ENCODE measurements at places on chromosomes 2 and 18.

- no peaks in the 10 kb centered on the region for H3K27me3 ChIP-seq
- no peak overlapping the region for H3K4me3 ChIP-seq
- no peaks in the 10 kb centered on the region for H3K36me3 ChIP-seq
- no peak for DNase-seq
Observed at GRCh38 chr2:22247466-22247865, 1123.7 kb downstream of the TDRD15 start.

- H3K36me3 ChIP-seq, result no peaks in the 10 kb centered on the region
- peaks cover 4% of the 10 kb centered on the region for H3K4me1 ChIP-seq
- H3K27me3 ChIP-seq, result no peaks in the 10 kb centered on the region
- no peak overlapping the region for H3K4me3 ChIP-seq
- DNase-seq, result no peak
Observed at GRCh38 chr2:127586136-127586535, 50.7 kb downstream of the MYO7B start.

- H3K4me1 ChIP-seq, result peaks cover 2% of the 10 kb centered on the region
- H3K36me3 ChIP-seq, result no peaks in the 10 kb centered on the region
- H3K4me3 ChIP-seq, result no peak overlapping the region
- no peak overlapping the region for H3K27ac ChIP-seq
- H3K27me3 ChIP-seq, result no peaks in the 10 kb centered on the region
- no peak for DNase-seq
Observed at GRCh38 chr2:187405921-187406320, 42.1 kb downstream of the CALCRL start.

GRCh38 chr2:11156396-11157075 lies 1.3 kb downstream of the SLC66A3 start:
- H3K27ac ChIP-seq, result peak overlapping the region; percentile 17
- peak overlapping the region; percentile 86 for H3K4me3 ChIP-seq
- DNase-seq, result no peak

GRCh38 chr2:118569876-118570535 lies 277.4 kb downstream of the EN1 start:
- H3K4me1 ChIP-seq, result no peaks in the 10 kb centered on the region
- H3K36me3 ChIP-seq, result no peaks in the 10 kb centered on the region
- H3K27me3 ChIP-seq, result peaks cover 1% of the 10 kb centered on the region
- DNase-seq, result no peak
- no peak overlapping the region for H3K4me3 ChIP-seq
- H3K27ac ChIP-seq, result no peak overlapping the region

- H3K27ac ChIP-seq, result no peak overlapping the region
- H3K27me3 ChIP-seq, result no peaks in the 10 kb centered on the region
- H3K4me3 ChIP-seq, result no peak overlapping the region
- no peaks in the 10 kb centered on the region for H3K36me3 ChIP-seq
Observed at GRCh38 chr2:56680971-56681631, 497.3 kb downstream of the CCDC85A start.

- H3K4me3 ChIP-seq, result no peak overlapping the region
- H3K27me3 ChIP-seq, result no peaks in the 10 kb centered on the region
- no peak for DNase-seq
- no peaks in the 10 kb centered on the region for H3K4me1 ChIP-seq
- peaks cover 3% of the 10 kb centered on the region for H3K36me3 ChIP-seq
Observed at GRCh38 chr2:39390216-39390615, 46.9 kb downstream of the MAP4K3 start.

DNA sequence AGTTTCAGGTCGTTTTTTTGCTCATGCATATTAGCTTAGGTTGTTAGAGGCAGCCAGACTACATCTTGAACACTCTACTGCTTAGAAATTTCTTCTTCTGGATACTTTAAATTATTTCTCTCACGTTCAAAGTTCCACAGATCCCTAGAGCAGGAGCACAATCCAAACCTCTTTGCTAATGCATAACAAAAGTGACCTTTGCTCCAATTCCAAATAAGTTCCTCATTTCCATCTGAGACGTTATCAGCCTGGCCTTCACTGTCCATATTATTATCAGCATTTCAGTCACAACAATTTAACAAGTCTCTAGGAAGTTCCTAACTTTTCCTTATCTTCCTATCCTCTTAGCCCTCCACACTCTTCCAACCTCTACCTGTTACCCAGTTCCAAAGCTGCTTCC lies 50.4 kb upstream of the ERMN start:
- H3K27ac ChIP-seq, result peak overlapping the region; percentile 62
- peaks cover 23% of the 10 kb centered on the region for H3K36me3 ChIP-seq
- H3K4me1 ChIP-seq, result peaks cover 4% of the 10 kb centered on the region
- no peaks in the 10 kb centered on the region for H3K27me3 ChIP-seq

GRCh38 chr2:239343946-239344856 lies 56.6 kb downstream of the HDAC4 start:
- H3K36me3 ChIP-seq, result peaks cover 6% of the 10 kb centered on the region
- H3K27ac ChIP-seq, result no peak overlapping the region
- no peak for DNase-seq

GRCh38 chr18:73980289-73980979 lies 167.2 kb downstream of the FBXO15 start:
- no peak overlapping the region for H3K4me3 ChIP-seq
- H3K27me3 ChIP-seq, result peaks cover 5% of the 10 kb centered on the region
- no peak for DNase-seq
- no peaks in the 10 kb centered on the region for H3K4me1 ChIP-seq
- no peak overlapping the region for H3K27ac ChIP-seq

- H3K27ac ChIP-seq, result no peak overlapping the region
- peaks cover 29% of the 10 kb centered on the region for H3K36me3 ChIP-seq
Observed at GRCh38 chr2:25473758-25474340, 132.1 kb upstream of the DNMT3A start.

GRCh38 chr2:86331384-86331783 lies 6.0 kb downstream of the REEP1 start:
- peaks cover 6% of the 10 kb centered on the region for H3K4me1 ChIP-seq
- no peak overlapping the region for H3K27ac ChIP-seq
- DNase-seq, result no peak
- H3K36me3 ChIP-seq, result no peaks in the 10 kb centered on the region
